ENCODE measurements at places on chromosomes 4 and X.
A peak's percentile ranks its signal among the peaks of the same experiment; 100 is the strongest.

GRCh38 chr4:88738180-88738579 lies 40.6 kb upstream of the NAP1L5 start:
- DNase-seq: no peak

DNA sequence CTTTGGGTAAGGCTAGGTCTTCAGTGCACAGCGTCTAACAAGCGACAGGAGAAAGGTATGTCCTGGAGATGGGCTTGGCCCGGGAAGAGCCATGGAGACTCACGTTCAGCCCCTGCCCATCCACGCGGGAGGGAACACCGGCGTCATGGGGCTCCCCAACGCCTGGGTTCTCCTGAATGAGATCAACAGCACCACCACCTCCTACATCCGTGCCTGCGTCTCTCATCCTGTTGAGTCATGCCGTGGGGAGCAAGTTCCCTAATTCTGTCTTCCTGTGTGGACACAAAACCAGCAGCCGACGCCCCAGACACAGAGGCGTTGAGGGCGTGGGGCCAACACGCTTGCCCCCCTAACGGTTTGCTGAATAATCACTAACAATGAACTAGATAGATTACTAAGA lies 20.1 kb upstream of the IL3RA start:
- peak; percentile 10 for DNase-seq

DNA sequence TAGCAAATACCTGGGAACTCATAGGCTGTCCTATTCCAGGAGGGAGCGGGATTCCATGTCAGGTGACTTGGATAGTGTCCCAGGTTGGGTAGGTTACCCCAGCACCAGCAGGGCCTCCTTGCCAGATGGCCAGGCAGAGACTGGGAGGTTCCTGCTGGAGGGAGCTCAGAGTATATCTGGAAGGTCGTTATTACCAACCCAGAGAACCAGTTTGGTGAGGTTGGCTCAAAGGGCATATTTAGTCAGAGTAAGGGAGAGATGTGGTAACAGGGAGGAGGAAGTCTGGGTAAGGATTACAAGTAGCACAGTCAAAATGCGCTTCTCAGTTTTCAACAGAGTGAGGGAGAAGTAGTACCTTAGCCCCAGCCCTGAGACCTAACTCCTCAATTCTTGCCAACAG lies 53.3 kb upstream of the LNX1 start:
- DNase-seq: no peak

- no peak for DNase-seq
These were observed 30.4 kb downstream of the FAM13A start for GRCh38 chr4:89026542-89026941.

GRCh38 chr4:174408841-174409552 lies 113.3 kb downstream of the HPGD start:
- no peak for DNase-seq

GRCh38 chr4:4829837-4830236 lies 29.6 kb upstream of the MSX1 start:
- DNase-seq: no peak

- DNase-seq: no peak
These were observed 43.5 kb downstream of the FMR1NB start for GRCh38 chrX:148024425-148025148.

DNA sequence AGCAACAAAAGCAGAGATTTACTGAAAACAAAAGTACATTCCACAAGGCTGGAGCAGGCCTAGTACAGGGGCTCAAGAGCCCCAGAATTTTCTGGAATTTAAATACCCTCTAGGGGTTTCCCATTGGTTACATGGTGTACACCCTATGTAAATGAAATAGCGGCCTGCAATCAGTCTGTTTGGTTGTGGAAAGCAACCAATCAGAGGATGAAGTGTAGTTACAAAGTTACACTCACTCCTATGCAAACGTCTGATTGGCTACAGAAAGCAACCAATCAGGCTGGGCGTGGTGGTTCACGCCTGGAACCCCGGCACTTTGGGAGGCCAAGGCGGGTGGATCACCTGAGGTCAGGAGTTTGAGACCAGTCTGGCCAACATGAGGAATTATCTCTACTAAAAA lies 13.8 kb upstream of the TXLNG start:
- DNase-seq: no peak

DNA sequence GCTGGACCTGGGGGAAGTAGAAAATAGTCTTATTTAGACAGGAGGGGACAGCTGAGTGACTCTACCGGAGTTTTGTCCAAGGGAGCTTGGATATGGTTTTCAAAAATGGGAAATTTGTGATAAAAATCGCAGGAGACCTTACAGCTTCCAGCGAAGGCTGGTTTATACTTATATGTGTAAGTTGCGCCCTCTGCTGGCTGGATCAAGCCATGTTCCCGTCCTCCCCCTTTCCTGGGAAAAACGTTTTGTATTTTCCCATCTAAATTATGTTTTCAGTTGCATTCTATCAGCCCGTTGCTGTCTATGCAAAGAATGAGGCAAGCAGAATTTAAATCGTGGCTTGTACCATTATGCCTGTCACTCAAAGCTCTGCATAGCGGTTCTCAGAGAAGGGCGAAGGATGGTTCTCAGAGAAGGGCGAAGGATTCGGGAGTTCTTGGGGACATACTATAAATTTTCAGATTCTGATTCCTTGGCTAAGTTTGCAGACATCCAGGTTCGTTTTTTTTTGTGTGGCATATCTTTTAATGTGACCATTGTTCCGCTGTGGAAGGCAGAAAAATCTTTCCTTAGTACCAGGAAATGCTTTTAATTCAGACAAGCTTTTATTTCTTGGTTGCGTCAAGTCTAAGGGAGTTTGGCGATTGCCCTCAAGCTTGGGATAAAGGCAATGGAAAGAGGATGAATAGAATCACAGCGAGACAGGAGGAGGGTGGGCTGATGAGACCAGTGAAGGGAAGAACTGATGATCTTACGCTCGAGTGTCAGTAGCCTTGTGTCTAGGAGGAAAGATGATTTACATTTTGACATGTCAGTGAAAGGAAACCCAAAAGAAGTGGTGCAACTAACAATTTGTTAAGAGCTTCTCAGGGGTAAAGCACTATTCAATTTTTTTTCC lies 128.5 kb upstream of the ARX start:
- DNase-seq: no peak

GRCh38 chr4:23930750-23931488 lies 41.1 kb upstream of the PPARGC1A start:
- no peak for DNase-seq

DNA sequence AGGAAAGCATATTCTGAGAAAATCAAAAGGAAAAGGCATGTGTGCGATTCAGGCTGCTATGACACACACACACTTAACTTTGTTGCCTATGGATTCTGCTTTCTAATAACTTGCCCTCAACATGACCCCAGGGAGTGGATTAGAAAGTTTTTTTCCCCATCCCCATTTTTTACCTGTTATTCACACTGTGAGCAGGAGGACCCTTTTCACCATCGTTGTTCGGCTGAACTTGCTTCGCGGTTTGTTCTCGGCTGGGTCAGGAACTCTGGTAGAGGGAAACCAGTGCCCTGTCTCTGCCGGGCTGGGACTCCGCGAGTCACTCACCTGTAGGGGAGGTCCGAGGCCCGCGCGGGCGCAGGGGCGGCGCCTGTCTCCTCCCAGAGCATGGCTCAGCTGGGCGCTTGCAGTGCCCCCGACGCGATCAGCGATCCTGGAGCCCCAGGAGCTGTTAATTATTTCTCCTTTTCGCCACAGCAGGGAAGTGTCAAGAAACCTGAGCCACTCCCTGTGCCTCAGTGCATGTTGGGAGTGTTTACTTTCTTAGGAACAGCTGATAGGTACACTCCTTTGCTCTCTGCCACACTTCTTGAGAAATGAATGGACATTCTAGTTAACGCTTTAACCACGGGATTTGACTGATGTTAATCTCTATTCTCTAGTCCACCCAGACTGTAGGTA lies at the start of gene RASSF6:
RASSF6 (minus strand) TSS at position 322 of the 678 bp plus-strand sequence. CDS start 8,641 bp downstream, outside the sequence.
- DNase-seq: no peak

- no peak for DNase-seq
These were observed 35.4 kb upstream of the HPSE start for GRCh38 chr4:83369831-83370639.

DNA sequence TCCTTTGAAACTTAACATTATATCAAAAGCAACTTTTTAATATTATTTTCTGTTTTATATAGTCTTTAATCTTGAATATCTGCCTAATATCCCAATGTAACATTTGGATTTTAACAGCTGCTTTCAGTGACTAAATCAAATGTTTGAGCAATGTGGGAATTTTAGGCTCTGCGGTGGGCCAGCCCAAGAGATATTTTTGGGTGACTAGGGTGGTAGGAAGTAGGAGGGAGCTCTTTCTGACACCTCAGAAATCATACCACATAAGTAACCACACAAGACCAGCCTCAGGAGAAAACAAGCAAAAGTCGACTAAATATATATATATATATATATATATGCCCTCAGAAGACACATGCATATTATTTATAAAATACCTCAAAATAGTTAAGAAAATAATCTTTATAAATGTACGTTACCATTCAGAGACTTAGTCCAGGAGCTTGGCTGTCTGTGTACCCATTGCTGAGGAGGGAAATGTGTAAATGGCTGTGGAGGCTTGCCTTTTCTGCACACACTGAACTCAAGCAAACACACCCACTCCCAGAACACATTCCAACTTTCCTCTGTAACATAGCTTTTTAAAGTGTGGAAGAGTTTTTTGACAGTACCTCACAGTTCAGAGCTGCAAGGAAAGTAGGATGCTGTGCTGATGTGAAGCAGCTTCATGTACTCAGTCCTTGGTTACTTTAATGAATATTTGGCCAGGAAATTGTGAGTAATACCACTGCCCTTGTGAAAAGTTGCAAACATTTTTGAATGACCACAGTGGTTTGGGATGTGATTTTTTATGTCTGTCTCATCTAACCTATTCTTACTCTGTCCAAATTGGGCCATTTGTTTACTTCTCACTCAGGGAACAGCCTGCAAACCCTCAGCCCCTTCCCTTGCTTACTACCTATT lies at the start of gene RTL3:
RTL3 (minus strand) TSS at position 484 of the 900 bp plus-strand sequence. CDS start 908 bp downstream, outside the sequence.
- DNase-seq: no peak

- no peak for DNase-seq
These were observed at the start of gene TMEM156 for GRCh38 chr4:39032218-39033085. TMEM156 (minus strand) TSS chr4:39032409; CDS start chr4:39032313, 96 bp downstream.

DNA sequence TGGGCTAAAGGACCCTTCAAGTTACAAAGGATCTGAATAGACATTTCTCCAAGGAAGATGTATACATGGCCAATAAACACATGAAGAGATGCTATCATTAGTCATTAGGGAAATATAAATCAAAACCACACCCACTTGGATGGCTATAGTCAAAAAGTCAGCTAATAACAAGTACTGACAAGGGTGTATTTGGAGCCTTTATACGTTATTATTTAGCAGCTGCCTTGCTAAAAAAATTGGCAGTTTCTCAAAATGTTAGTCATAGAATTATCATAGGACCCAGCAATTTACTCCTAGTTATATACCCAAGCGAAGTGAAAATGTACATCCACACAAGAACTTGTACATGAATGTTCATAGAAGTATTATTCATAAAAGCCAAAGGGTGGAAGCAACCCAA lies 112.7 kb upstream of the DUSP21 start:
- DNase-seq: no peak

DNA sequence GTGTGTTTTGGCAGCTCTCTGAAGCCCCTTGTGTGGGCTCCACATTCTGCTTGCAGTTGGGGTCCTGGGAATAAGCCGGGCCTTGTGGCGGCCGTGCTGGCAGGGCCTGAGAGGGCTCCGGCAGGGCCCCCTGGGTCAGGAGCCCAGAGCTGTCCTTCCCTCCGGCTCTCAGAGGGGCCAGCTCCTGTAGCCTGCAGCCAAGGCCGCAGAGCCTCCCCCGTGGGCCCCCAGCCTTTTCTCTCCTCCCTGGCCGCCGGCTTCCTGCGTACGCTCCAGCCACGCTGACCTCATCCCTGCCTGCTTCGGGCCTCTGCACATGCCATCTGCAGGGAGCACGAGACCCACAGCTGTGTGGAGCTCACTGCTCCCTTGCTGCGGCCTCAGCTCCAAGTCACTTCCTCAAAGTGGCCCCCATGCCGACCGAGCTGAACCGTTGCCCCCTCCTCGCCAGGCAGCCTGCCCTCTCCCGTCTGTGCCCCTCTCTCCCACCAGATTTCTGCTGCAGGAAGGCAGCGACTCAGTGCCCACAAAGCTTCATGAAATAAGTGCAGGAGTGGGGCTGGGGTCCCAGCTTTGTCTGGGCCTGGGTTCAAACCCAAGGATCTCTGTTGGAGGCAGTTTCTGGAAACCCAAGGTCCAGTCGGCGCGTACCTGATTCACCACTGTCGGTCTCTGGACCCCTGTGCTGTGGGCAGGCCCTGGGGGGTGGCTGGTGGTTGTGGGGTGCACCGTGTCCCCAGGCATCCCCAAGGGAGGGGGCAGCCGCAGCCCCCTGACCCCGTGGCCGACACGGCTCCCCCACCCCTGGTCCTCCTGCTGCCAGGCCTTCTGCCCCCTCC lies 57.1 kb upstream of the NKX1-1 start:
- no peak for DNase-seq

DNA sequence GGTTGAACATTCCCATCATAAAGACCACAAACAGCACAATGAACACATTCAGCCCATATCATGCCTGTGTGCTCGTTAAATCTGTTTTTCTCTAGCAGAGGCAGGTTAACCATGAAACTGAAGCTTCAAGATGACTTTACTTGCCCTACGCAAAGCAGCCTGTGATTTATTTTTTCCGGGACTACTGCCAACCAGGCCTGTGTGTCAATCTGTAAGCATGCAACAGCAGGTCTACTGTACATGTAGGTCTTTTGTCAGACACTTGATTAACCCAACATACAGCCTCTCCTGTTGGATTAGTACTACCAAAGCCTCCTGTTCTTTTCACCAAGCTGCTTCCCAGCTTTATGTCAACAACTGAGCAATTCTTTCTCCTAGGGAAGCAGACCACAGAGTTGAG lies 85.5 kb upstream of the ACSL1 start:
- no peak for DNase-seq

DNA sequence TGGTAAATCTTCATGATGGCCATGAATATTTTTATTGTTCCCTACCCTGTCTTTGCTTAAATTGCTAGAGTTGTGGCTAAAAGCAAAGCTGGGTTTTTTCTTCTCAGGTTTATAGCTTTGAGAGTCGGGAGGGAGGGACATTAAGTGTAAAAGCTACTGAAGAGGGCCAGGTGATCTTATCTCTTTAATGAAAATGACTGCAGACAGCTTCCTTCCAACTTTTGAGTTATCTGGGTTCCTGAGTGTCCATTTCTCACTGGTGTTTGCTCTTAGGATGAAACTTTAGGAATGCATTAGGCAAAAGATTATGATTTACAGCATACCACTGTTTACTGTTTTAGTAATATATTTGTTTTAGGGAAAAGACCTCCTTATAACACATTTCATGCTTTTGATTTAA lies 187.7 kb downstream of the SHROOM3 start:
- DNase-seq: no peak

DNA sequence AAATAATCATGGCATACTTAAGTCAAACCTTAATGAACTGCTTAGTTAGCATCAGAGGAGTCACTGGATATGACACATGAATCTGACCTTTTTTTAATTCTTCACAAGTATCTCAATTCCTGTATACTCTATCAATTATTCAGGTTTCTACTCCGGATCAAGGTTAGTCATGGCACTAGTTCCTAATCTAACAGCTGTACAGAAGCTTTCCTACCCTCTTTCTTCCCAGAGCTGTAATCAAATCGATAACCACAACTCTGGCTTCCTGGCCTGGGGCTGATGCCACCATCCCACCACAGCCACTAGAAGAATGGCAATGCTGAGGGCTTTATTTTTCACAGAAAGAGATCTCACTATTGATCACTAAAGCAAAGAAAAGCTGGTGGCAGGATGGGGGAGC lies 718.5 kb downstream of the SMARCA1 start:
- no peak for DNase-seq

GRCh38 chrX:24426340-24426913 lies 38.7 kb upstream of the PDK3 start:
- no peak for DNase-seq

- no peak for DNase-seq
These were observed 51.8 kb downstream of the TASL start for GRCh38 chrX:30525732-30526131.
